GM23248 (cell line): ENCODE measurements at places on chromosomes 7 and 10. TPM values are rescaled to one million over a fixed set of nuclear protein-coding genes. Genes with fewer than 3 reads are reported as not detected.

The EPHB6 gene
- 0.98 and 1.2 TPM in 2 replicates for polyA plus RNA-seq

The HHEX gene
- polyA plus RNA-seq, result 0.10 and 0.32 TPM in 2 replicates

The IGF2BP3 gene
- 7.0 and 7.6 TPM in 2 replicates for polyA plus RNA-seq

The SMURF1 gene
- 6.6 and 6.8 TPM in 2 replicates for polyA plus RNA-seq
